CD4-positive, alpha-beta T cell treated with Interleukin-21 for 1 hour (primary cell): ENCODE measurements at places on chromosomes 11 and 22.

DNA sequence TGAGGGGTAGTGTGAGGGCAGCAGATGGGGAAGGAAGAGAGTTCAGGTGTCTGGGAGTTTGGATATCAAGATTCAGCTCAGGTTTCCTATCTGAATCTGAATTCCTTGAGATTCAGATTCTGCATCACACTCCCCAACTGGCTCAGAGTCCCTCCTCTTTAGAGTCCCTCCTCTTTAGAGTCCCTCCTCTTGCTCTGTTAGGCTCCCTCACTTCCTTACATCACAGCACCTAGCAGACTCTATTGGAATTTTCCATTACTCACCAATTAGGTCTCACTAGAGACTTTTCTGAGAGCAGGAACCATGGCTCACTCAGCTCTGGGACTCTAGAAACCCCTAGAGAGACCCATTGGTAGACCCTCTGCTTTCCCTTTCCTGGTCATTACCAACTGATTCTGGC is 303.4 kb upstream of the SYN3 start:
- no peak for DNase-seq

DNA sequence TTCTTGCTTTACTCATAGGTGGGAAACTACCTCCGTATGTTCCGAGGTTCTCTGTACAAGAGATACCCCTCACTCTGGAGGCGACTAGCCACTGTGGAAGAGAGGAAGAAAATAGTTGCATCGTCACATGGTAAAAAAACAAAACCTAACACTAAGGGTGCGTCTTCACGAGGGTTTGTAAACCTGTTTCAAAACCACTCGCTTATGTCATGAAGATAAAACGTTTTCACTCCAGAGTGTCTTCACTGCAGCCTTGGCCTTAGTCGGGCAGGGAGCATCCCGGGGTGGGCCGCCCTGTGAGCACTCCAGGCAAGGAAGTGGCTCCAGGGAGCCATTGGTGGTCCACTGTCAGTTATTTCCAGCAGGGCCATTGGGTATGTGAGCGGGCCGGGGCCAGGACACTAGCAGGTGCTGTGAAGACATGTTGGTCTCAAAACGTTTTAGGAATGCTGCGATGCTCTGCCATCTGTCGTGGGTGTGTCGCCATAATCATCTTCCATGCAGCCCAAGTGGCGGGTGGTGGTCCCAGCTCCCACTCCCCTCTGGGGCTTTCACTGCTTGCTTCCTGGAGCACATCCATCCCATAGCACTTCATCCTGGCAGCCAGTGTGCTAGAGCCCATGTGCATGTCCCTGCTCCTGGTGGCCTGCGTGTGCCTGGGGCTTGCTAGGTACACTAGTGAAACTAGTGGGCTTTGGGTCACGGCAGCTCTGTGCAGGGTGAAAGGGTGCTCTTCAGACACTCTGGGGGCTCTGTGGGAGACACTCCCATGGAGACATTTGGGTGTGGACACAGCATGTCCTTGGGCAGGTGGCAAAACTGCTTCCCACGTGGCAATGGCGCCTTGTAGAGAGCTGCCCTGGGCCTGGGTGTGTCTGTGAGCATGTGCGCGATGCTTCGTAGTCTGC is 5.2 kb downstream of the SMARCB1 start:
- no peak for DNase-seq

GRCh38 chr11:111737444-111738210 is 28.6 kb downstream of the PPP2R1B start:
- no peak for DNase-seq

DNA sequence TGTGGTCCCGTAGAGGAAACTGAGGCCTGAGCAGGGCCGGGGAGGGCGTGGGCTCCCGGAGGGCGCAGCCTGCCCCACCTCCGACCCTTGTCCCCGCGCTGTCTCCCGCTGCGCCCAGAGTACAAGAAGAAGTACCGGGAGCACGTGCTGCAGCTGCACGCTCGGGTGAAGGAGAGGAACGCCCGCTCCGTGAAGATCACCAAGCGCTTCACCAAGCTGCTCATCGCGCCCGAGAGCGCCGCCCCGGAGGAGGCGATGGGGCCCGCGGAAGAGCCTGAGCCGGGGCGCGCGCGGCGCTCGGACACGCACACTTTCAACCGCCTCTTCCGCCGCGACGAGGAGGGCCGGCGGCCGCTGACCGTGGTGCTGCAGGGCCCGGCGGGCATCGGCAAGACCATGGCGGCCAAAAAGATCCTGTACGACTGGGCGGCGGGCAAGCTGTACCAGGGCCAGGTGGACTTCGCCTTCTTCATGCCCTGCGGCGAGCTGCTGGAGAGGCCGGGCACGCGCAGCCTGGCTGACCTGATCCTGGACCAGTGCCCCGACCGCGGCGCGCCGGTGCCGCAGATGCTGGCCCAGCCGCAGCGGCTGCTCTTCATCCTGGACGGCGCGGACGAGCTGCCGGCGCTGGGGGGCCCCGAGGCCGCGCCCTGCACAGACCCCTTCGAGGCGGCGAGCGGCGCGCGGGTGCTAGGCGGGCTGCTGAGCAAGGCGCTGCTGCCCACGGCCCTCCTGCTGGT is 1.9 kb downstream of the NLRP6 start:
- peak; percentile 53 for DNase-seq

DNA sequence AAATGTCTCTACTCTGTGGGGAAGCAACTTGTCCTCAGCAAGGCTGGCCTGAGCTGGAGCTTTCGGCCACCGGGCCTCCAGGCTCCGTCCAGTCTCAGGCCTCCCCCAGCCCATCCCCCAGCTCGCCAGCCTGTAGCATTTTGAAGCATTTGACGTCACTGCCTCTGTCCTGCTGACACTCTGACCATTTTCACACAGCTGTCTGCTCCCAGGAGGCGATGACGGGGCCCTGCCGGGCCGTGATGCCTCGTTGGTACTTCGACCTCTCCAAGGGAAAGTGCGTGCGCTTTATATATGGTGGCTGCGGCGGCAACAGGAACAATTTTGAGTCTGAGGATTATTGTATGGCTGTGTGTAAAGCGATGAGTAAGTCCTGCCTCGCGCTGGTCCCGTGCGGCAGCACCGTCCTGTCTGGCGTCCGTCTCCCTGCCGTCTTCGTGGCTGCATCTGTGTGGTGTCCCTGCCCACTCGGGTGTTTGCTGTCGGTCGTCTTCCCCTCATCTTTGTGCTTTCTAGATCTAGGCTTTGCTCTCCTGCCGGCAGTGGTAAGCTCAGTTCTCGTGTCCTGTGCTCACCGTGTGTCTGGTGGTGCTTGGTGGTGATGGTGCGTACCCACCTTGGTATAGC is 36.1 kb upstream of the ST14 start:
- no peak for DNase-seq

GRCh38 chr11:62850911-62851806 is 11.8 kb upstream of the WDR74 start:
- no peak for DNase-seq

DNA sequence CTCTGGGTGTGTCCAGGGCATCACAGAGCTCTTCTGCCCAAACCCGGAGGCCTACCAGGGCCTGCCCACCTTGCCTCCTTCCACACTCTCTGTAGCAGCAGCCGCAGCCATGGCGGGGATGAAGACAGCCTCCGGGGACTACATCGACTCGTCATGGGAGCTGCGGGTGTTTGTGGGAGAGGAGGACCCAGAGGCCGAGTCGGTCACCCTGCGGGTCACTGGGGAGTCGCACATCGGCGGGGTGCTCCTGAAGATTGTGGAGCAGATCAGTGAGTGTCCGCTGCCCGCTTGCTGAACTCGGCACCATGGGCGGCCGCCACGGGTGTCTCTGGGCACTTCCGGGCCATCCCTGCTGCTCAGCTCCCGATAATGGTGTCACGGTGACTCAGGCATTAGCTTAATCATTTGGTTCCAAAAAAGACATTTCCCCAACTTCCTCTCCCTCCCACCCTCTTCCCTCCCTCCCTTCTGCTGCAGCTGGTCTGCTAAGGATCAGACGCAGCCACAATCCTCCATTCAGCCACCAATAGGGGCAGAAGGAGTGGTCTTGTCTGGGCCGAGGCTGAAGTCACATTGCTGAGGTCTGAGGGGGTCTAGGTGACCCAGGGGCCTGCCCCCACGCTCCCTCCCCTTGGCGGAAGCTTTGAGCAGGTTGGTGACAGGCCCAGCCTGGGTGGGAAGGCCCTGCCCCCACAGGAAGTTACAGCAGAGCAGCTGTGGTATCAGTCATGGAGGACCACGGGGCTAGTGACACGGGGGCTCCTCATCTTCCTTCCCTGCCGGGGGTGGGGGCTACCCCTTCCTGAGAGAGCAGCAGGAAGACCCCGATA is 950 bp downstream of the FERMT3 start:
- peak; percentile 81 for DNase-seq

- no peak for DNase-seq
Measured at GRCh38 chr22:24725736-24726135, 48.8 kb downstream of the PIWIL3 start.

DNA sequence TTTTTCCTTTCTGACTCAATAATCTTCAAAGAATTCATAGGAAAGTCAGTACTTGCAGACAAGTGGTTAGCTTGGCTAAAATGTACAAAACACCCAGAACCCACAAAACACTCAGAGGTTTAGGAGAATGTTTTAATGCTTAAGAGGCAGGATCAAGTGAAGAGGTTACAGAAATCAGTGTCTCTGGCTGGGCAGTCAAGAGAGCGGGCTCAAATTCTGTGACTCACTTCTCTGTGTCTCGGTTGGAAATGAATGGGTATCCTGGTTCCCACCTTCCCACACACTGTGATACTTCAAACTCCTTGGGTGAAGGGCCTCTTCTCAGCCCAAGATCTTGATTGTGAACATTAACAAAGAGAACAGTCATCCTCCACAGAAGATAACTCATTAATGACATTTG is 3.8 kb downstream of the MPEG1 start:
- DNase-seq, result no peak

DNA sequence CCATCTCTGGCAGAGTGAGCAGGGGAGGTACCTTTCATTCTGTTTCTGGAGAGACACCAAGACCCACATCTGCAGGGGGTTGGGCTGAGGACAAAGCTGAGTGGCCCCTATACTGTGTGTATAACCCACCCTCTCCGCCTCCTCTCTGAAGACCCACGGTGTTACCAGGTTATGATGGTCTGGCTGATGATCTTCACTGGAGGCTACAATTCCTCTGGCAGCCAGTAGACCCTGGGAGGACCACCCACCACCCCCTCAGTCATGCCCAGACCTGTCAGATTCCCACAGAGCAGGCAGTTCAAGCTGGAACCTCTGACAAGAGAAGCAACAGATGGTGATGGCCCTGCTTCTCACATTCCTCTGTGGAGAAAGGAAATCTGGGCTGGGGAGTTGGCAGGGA is 11.4 kb upstream of the KCNJ1 start:
- no peak for DNase-seq

GRCh38 chr11:28504555-28505110 is 396.4 kb downstream of the METTL15 start:
- no peak for DNase-seq

DNA sequence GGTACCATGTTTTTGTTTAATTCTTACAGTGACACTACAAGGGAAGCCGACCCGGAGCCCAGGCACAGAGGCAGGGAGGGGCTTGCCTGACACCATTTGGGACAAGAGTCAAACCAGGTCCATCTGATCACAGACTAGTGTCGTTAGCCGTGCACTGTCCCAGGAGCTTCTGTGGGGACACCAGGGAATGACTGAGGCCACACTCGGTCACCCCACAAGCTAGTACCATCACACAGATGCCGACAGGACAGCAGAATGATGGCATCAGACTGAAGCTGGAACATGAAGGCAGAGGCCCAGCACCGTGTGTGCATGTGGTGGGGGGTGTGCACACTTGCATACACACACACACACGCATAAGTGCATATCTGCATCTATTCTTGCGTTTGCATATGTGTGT is 61.5 kb upstream of the NECTIN1 start:
- no peak for DNase-seq

DNA sequence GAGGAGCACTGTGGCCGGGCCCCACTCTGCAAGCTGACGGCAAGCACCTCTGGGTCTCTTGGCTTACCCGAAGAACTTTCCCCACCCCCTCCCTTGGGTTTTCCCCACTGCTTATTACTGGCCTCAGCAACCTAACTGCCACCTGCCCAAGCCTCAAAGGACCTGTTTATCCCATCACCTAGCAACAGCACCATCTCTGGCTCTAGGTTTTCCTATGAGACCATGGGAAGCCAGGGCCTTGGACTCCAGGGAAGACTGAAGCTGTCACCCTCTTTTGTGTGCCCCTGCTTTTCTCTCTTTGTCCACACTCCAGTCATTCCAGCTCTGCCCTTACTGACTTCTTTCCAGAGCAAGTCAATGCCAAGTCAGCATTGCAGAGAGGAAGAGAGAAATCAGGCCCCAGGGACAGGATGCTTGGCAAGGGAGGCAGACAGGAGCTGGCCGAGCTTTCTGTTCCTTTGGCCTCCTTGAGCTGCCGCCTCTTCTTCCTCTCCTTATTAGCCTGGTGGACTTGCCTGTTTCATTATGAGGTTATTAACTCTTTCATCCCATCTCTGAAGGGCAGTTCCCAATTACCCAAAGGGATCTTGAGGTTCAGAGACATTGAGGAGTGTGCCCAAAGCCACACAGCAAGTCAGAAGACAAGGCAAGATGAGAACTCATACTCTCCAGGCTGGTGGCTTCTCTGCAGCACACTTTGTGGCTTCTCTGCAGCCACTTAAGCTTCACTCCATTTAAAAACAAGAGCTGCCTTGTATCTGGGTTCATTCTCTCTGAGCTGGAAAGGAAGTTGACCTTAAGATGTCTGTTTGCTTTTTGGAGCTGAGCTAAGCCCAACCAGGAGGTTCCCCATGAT is at the start of gene SMIM35:
Gene SMIM35 (minus strand): TSS at position 51 of the 856 bp plus-strand sequence. CDS start 206 bp downstream, outside the sequence.
- DNase-seq, result no peak

GRCh38 chr11:125454047-125454446 is 42.0 kb downstream of the FEZ1 start:
- no peak for DNase-seq

- no peak for DNase-seq
Measured at GRCh38 chr11:64088162-64089026, 52.7 kb downstream of the FLRT1 start.

- no peak for DNase-seq
Measured at GRCh38 chr22:50508897-50509296, 873 bp downstream of the NCAPH2 start.

DNA sequence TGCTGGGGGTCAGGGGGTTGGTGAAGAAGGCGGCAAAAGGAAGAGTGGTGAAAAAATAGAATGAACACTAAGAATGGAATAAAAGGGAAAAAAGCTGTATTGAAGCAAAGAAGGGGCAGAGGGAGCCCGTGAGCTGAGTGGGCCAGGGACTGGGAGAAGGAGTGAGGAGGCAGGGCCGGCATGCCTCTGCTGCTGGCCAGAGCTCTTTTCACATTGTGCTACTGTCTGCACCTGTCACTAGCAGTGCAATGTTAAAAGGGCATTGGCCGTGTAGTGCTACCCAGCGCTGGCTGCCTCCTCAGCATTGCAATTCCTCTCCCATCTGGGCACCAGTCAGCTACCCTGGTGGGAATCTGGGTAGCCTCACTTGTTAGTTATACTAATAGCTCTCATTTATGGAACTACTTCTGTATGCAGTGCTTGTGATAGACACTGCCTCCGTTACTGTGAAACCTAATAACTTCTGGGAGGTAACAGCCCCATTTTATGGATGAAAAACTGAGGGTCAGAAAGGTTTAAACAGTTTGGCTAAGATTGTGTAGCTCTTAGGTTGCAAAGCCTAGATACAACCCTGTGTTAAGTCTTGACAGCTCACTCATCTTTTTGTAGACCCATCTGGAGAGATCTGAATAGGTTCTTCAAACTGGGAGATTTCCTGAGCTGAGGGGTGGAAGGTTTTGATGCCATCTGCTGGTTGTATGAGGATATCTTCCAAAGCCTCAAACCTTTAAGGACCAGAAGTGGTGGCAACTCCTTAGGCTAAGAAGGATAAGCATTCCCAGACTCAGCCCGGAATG is 8.5 kb downstream of the YPEL4 start:
- peak; percentile 53 for DNase-seq

GRCh38 chr11:34825670-34826383 is 90.4 kb downstream of the APIP start:
- DNase-seq, result no peak
